Right forelimb (tissue), 1 donor: ENCODE measurements at places on chromosomes 7 and 10.

GRCh38 chr10:26381986-26382385, 56.2 kb upstream of the APBB1IP start:
- DNase-seq = no peak

DNA sequence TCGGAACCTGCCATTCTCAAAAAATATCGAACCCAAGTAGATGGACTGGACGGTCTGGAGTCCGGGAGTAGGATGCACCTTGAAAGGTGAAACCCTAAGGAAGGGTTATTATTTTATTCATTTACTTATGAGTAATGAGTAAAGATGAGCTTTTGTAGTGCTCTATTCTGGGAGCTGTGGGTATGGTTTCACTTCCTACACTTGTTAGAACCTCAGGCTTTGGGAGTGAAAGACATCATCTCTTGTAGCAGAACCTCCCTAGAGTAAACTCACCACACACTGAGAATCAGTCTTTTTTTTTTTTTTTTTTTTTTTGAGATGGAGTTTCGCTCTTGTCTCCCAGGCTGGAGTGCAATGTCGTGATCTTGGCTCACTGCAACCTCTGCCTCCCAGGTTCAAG, 389.4 kb upstream of the AUTS2 start:
- DNase-seq = no peak

DNA sequence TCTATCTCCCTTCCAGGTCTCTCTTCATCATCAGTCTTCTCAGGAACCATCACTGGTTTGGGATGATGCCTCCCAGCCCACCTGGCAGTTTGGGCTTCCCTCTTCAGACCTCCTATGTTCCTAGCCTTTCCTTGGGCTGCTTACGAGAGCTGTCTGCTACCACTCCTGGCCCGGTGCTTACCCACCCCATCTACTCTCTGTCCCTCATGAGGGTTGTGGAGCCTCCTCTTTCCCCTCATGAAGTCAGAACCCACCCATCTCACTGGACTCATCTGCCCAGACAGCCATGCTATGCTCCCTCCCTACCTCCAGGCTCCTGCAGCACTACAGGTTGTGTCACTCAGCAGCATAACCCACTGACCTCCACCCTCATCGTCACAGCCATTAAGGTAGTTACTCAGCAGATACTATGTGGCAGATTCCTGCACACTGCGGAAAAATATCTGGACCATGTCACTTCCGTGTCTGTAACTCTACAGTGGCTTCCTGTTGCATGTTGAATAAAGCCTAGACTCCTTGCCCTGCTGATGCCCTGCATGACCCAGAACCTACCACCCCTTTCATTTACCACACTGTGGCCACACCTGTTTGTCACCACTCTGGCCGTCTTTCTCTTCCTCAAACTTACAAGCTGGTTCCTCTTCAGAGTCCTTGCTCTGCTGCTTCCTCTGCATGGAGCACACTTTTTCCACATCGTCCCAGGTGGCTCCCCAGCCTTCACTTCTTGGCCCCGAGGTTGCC, 2.0 kb downstream of the DBNL start:
- no peak for DNase-seq

DNA sequence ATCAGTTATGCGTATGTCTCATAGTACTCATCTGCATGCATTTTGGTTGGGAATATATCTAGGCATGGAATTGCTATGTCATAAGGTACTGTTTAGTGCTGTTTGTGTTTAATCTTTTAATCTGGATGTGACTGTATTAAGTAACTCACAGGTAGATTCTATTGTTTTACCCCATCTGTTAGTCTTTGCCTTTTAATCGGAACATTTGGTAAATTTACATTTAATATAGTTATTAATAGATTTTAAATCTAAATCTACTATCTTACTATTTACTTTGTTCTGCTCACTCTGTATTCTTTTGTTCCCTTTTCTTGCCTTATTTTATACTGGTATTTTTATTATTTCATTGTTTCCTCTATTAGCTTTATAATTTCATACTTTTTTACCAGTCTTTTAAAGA, 10.6 kb upstream of the ITGA8 start:
- DNase-seq = no peak

- peak; percentile 11 for DNase-seq
Measured at GRCh38 chr10:132617737-132618052, 80.1 kb downstream of the INPP5A start.

GRCh38 chr10:6778992-6779701, 199.1 kb upstream of the PRKCQ start:
- no peak for DNase-seq

DNA sequence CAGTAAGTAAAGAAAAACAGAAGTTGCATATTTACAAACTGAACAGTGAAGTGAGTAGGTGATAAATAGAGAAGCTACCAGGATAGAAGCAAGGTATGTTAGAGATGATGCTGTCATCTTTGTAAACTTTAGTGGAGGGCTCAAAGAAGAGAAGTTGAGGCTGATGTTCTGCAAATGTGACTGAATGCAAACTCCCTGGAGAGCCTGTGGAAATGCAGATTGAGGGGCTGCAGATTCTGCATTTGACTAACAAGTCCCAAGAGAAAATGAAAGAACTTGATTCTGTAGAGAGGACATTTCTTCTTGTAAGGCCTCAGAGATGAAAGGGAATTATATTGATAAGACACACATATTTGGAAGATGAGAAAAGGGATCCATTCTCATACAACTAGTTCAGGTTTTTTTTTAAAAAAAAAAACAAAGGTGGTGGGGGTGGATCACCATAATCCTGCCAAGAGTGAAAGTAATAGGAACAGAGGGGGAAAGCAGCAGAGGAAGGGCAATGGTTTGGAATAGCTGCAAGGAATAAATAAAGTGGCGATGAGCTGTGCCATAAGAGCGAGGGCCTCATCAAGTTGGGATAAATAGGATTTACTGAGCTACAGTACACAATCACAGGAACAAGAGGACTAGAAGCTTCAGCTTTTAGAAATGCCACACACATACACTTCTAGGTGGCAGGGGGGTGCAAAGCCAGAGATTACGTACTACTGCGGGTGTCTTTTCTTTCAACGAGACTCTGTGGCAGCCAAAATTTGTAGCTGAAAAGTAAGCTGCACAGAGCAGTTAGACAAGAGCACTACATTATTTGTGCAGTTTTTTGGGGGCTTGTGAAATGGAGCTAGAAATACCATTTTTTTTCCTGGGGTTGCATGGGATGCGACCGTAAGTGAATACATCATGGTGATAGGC, 778.5 kb downstream of the NRG3 start:
- no peak for DNase-seq

GRCh38 chr7:142593106-142593505, 156.2 kb upstream of the PRSS1 start:
- DNase-seq = no peak

- no peak for DNase-seq
Measured at GRCh38 chr10:59854571-59854970, 51.8 kb downstream of the CCDC6 start.

- DNase-seq = no peak
Measured at GRCh38 chr10:111338805-111339204, 262.0 kb downstream of the ADRA2A start.

DNA sequence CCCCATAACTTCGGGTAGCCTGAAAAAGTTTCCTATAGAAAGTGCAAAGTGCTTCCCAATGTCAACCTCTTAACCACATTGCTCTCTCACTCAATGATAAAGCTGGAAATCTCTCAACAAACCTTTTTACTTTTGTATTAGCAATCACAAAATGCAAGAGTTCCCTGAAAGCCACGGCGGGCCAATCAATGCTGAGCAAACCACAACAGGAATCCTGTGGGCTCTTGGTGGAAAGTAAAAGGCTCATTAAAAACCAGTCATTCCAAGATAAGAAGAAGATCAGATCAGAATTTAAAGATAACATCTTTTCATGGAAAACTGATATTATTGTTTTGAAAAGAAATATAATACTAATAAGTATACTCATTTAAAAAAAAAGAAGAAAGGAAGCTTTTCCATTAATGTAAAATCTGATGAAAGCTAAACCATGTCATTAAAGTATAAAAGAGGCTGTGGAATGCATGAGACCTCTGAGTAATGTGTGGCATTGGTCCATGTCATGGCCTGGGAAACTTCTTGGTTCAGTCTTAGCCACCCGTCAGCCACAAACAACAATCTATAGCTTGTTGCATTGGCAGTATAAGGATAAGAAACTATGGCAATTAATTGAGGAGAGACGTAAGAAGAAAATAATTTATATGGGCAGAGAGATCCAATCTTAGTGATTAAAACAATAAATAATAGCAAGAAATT, 1066.1 kb upstream of the SORCS1 start:
- no peak for DNase-seq

GRCh38 chr10:67119651-67120050, 193.8 kb downstream of the LRRTM3 start:
- DNase-seq = no peak

- no peak for DNase-seq
Measured at GRCh38 chr7:55502858-55503440, 69.4 kb downstream of the VOPP1 start.

GRCh38 chr10:31142026-31142425, 110.4 kb upstream of the ZNF438 start:
- DNase-seq = no peak

- DNase-seq = peak; percentile 45
Measured at GRCh38 chr7:114539575-114539974, 125.0 kb downstream of the FOXP2 start.

DNA sequence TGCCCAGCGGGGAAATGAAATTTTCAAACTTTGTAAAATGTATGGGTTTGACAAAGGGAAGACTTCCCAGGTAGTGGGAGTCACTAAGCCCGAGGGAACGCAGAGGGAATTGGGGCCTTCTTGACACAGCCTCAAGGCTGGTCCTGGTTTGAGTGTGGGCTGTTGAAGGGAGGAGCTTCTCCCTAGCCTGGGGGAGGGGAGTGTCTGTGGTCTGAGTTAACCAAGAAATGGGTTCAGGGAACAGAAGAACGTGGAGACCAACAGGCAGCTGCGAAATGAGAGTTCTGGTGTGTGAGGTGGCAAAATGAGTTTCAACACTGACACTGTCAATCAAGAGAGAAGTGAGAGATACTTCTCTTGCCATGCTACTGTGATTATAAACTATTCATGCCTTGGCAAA, 32.7 kb upstream of the BAMBI start:
- DNase-seq = no peak

- DNase-seq = peak; percentile 57
Measured at GRCh38 chr10:32938554-32939061, 19.4 kb downstream of the ITGB1 start.

GRCh38 chr7:98745722-98746318, 124.0 kb downstream of the TMEM130 start:
- DNase-seq = peak; percentile 74

DNA sequence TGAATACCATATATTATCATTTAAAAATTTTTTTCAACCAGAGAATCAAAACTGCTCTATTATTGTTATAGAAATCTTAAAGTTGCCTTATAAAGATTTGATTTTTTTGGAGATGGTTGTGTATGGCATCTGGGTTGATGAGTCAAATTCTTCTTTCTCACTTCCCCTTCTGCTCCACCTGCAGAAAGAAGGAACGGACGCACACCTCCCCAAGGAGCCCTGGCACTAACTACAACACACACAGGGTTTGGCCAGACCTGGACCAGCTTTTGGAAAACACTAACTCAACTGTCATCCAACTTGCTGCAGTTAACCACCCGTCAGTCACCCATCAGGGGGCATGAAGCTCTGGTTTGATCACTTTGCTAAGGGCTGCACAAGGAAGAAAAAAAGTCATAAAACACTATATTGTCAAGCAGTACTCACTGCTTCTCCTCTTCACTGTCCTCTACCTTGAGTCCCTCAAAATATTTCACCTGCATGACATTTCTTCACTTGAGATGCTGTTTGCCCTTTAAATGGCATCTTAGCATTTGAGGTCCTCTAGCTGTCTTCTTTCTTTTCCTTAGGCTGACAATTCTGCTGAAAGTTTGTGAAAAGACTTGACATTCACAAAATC, 266.7 kb upstream of the PHF14 start:
- no peak for DNase-seq

- DNase-seq = no peak
Measured at GRCh38 chr7:139159900-139160675, 50.6 kb upstream of the ZC3HAV1 start.

DNA sequence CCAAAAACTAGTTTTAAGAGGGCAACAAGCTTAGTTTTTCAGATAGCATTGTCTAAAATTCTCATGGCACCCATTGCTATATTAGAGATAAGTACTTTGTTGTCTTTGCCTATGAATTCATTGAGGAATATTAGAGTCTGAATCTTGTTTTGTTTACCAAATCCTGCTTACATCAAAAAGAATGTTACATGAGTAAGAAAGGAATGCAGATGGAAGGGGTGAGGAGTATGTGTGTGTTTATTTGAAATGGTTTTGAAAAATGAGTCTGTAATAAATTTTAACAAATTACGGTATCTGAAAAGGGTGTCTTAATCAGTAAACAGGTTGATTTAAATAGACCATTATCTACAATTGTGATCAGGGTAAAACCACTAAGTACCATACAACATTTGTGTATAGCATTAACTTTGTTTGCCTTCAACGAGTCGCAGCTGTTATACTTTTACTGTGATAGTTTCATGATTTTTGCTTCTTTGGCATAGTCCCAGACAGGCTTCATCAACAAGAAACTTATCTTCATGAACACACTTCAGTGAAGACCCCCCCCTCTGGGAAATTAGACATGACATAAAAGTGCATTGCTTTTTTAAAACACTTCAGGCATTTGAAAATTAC, 1183.9 kb upstream of the C7orf33 start:
- DNase-seq = no peak

DNA sequence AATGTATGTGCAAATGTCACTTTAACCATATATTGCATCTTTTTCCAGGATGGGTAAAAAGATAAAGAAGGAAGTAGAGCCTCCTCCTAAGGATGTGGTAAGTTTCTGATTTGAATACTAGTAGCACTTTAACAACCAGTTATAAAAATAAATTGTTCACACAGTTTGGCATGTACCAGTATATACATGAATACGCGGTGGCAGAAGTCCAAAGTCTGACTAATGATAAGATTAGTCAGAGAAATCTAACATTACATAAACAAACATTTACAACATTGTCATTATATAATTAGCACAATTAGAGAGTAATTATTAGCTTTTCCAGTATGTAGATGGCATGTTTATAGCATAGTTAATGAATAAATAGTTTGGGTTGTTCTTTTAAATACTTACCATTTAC, 4.1 kb downstream of the ARMC3 start:
- no peak for DNase-seq

GRCh38 chr7:84529480-84530205, 335.1 kb upstream of the SEMA3A start:
- DNase-seq = no peak

DNA sequence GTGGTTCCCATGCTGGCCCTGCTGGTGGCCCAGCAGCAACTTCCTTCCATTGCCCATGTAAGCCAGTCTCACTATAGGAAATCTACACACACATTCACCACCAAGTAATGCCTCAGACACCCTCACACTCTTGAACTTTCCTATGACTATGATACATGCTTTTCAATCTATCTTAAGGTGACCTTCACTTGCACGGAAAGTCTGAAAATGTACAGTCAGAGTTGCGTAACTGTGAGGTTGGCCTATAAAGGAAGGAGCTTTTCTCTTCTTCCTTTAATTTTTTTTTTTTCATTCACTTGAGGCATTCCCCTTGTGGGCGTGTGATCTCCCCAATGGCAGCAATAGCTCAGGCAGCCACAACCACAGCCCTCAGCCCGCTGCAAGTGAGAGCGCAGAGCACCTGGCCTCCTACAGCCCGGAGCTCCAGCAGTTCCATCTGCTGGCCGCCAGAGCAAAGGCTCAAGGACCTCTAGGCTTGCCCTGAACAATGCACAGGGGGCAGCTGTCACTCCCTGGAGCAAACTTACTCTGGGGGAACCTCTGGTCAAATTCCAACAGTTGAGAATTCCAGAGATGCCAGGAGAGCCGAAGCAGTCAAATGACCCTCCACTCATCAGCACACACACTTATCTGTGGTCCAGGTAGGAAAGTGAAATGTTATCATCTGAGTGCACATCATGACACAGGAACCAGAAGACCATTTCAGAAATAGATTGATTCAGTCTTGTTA, 123.1 kb upstream of the ADO start:
- DNase-seq = no peak
